Colonic mucosa (tissue), 4 donors: ENCODE measurements at places on chromosomes 3 and 15.

DNA sequence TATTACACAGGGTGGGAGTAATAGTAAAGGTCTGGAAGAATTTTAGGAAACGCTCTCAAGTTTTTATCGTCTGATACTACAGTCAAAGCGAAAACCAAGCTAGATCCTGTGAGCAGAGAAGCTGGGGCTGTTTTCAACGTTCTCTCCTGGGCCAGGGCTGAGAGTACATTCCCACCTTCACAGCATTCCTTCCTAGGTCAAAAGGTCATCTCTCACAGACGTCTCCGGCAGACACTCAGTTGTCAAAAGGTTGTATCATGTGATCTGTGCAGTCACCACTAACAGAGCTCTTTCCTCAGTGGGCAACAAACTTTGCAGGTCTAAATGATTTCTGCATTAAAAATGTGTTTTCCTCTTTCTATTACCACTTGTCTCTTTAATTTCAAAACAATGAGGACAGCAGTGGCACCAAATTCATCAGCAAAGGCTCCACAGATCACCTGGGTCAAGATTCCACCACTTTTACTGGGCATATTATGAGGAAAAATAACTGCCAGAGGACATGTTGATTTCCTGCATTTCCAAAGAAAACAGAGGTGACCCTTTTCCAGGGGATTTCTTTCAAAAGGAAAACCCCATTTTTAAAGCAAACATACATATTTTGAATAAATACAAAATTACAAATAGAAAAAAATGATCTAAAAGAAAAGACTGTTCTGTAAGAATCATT lies 41.9 kb downstream of the MEIS2 start:
- H3K27me3 ChIP-seq, result no peaks in the 10 kb centered on the region
- H3K36me3 ChIP-seq, result no peaks in the 10 kb centered on the region
- H3K4me3 ChIP-seq, result no peak overlapping the region
- H3K4me1 ChIP-seq, result no peaks in the 10 kb centered on the region

GRCh38 chr3:20739814-20740213 lies 553.8 kb upstream of the SGO1 start:
- DNase-seq, result no peak
- no peaks in the 10 kb centered on the region for H3K4me1 ChIP-seq
- H3K4me3 ChIP-seq, result no peak overlapping the region
- H3K36me3 ChIP-seq, result no peaks in the 10 kb centered on the region
- H3K27ac ChIP-seq, result no peak overlapping the region
- no peaks in the 10 kb centered on the region for H3K27me3 ChIP-seq

DNA sequence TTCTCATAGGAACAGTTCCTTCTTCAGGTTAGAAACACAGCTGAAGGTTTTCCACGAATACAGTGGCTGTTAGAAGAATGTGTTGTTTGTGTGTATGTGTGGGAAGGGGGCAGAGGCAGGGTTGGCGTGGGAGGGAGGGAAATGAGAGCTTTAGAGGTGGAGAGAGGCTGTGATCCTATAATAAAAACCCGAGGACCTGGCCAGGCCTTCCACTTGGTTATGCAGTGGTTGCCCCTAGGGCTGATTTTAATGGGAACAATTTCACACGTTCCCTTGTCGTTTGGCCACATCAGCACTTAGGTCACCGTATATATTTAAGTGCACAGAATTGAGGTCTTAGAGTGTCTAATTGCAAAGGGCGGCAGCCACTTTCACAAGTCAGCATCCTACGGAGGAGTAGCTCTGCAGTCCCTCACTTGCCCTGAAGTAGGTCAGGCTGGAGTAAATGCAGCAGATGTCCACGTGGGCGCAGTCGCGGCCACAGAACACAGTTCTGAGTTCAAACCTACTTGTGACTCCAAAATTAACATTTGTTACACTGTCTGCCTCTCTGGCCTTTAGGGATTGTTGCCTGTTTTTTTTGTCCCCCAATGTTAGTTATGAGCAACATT lies 85.6 kb downstream of the PDCD6IP start:
- H3K27ac ChIP-seq, result no peak overlapping the region
- no peak for DNase-seq
- H3K36me3 ChIP-seq, result no peaks in the 10 kb centered on the region
- no peaks in the 10 kb centered on the region for H3K27me3 ChIP-seq
- no peak overlapping the region for H3K4me3 ChIP-seq

DNA sequence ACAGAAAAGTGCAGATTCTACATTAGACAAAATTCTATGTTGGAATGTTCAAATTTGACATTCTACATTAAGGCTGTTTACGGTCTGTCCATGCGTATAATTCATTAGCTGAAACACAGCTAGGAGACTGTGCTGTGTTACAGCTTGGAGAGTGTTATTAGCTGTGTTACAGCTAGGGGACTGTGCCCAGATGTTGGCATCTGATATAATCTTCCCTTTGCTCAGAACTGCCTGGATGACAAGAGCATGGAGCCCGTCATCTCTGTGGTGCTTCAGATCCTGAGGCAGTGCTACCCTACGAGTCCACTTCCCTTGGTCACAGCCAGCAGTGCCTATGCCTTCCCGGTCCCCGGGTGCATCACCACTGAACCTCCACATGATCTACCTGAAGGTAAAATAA lies 177.0 kb downstream of the AGBL1 start:
- H3K27me3 ChIP-seq, result no peaks in the 10 kb centered on the region
- no peak for DNase-seq
- no peaks in the 10 kb centered on the region for H3K36me3 ChIP-seq

GRCh38 chr3:59256230-59256629 lies 206.4 kb upstream of the CFAP20DC start:
- no peak overlapping the region for H3K27ac ChIP-seq
- H3K27me3 ChIP-seq, result no peaks in the 10 kb centered on the region
- no peak for DNase-seq
- H3K36me3 ChIP-seq, result no peaks in the 10 kb centered on the region

DNA sequence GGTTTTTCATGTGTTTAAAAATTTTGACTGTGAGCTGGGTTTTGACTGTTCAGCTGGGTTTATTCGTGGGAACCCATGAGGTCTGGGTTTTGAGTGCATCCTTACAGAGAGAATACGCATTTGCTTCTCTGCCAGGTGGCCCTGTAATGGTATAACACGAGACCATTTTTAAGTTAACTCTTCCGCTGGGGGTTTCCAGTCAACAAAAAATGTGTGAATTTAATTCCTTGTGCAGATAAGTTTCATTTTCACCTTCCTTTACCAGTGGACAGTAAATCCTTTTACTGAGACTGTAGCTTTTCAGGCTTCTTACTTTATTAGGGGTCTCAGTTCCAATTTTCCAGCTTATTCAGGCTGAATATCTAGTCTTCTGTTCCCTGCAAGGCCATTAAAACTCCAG lies 149.6 kb downstream of the OPA1 start:
- H3K36me3 ChIP-seq, result no peaks in the 10 kb centered on the region
- no peaks in the 10 kb centered on the region for H3K27me3 ChIP-seq
- H3K27ac ChIP-seq, result no peak overlapping the region
- no peaks in the 10 kb centered on the region for H3K4me1 ChIP-seq
- DNase-seq, result no peak
- no peak overlapping the region for H3K4me3 ChIP-seq

DNA sequence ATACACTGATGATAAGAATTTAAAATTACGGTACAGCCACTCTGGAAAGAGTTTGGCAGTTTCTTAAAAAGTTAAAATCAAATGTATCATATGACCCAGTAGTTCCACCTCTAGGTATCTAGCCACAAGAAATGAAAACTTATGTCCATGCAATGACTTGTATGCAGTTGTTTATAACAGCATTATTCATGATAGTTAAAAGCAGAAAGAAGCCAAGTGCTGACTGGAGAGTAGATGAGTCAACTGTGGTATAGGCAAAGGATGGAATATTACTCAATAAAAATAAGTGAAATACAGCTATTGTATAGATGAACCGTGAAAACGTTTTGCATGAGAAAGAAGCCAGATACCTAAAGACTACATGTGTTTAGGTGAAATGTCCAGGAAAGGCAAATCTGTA lies 14.8 kb downstream of the GPR87 start:
- no peaks in the 10 kb centered on the region for H3K27me3 ChIP-seq
- no peaks in the 10 kb centered on the region for H3K4me1 ChIP-seq
- no peak overlapping the region for H3K27ac ChIP-seq
- no peaks in the 10 kb centered on the region for H3K36me3 ChIP-seq

DNA sequence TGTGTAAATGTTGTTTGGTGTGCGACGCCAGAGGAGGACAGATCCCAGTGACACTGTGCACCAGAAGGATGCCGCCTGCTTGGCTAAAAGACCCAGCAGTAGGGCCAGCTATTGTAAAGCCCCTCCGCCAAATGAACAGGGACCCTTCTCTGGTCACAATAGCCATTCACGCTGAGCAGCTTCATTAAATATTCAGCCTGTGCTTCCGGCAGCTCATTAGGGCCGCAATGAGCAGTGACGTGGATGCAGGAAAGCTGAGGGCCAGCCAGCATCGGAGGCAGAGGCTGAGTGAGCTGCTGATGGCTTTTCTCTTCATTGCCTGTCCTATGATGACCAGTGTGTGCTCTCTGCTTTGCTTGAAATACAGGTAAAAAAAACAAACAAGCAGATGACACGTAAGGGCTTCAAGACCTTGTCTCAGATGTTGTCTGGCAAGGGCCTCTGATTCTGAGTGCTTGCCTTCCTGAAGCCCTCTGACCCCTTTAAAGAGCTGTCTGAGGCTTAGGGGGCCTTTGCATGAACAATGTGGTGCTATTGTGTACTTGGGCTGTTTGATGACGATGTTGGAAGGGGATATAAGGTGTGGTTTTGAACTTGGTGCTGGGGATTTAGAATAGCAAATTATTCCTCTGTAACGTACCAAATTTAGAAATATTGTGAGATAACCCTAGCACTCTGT lies 130.4 kb downstream of the FEZF2 start:
- no peak for DNase-seq
- no peaks in the 10 kb centered on the region for H3K36me3 ChIP-seq
- H3K4me3 ChIP-seq, result no peak overlapping the region
- H3K27ac ChIP-seq, result no peak overlapping the region
- H3K27me3 ChIP-seq, result no peaks in the 10 kb centered on the region
- H3K4me1 ChIP-seq, result no peaks in the 10 kb centered on the region

DNA sequence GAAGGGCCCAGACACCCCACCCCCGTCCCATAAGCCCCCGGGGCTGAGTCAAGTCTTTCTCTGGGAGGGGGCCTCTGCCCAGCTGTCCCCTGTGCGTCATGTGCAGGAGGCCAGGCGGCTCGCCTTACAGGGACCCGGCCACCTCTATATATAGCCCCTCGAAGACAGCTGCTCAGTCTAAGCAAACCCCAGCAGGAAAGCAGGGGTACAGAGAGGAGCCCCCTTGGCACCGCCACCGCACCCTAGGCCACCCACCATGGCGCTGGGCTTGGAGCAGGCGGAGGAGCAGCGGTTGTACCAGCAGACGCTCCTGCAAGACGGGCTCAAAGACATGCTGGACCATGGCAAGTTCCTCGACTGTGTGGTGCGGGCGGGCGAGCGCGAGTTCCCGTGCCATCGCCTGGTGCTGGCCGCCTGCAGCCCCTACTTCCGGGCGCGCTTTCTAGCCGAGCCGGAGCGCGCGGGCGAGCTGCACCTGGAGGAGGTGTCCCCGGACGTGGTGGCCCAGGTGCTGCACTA lies at the start of gene KLHL40:
KLHL40 (plus strand) TSS at position 175 of the 519 bp plus-strand sequence; CDS start at position 257, 82 bp downstream.
- no peak for DNase-seq
- no peaks in the 10 kb centered on the region for H3K36me3 ChIP-seq
- H3K4me3 ChIP-seq, result no peak within 1 kb of the TSS
- H3K27ac ChIP-seq, result no peak within 1 kb of the TSS
- no peaks in the 10 kb centered on the region for H3K4me1 ChIP-seq
- no peaks in the 10 kb centered on the region for H3K27me3 ChIP-seq

- no peaks in the 10 kb centered on the region for H3K4me1 ChIP-seq
- H3K4me3 ChIP-seq, result no peak overlapping the region
- no peaks in the 10 kb centered on the region for H3K36me3 ChIP-seq
- DNase-seq, result peak; percentile 2
- no peak overlapping the region for H3K27ac ChIP-seq
- H3K27me3 ChIP-seq, result no peaks in the 10 kb centered on the region
Measured at GRCh38 chr3:194937144-194937543, 251.5 kb downstream of the FAM43A start.

DNA sequence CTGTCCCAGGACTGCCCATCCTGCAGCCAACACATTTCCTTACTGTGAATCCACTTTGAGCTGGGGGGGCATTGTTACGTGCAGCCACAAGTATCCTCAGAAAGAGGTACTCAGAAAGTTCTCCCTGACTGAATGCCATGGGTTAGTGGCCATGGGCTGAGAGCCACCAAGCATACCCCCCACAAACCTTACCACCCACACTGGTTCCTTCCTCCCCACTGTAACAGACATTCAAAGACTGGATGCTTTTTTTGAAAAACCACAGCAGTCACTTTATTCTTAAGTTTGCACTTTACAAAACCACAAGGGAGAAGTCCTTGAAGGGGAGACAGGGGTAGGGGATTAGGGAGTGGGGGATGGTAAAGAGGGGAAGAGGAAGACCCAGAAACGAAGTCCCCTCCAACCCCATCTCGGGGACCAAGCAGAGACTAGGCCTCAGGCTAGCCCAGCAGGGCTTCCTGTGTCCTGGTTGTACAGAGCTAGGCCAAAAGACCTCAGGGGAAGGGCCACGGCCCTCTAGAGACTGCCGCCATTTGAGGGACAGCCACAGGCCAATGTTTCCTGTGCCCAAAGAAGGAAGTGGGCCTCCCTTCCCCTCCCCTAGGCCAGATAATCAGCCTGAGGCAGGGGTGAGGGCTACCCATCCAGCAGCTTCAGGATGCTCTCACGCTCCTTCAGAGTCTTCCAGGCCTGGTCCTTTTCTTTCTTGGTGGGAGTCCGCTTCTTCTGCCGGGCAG lies 10.1 kb upstream of the CAMK1 start:
- H3K36me3 ChIP-seq, result no peaks in the 10 kb centered on the region
- no peak for DNase-seq
- H3K27ac ChIP-seq, result no peak overlapping the region
- no peaks in the 10 kb centered on the region for H3K27me3 ChIP-seq
- H3K4me1 ChIP-seq, result no peaks in the 10 kb centered on the region
